ENCODE measurements at places on chromosomes 5 and 9.
A peak's percentile ranks its signal among the peaks of the same experiment; 100 is the strongest.

- DNase-seq = peak; percentile 1
Observed at GRCh38 chr9:10127867-10128266, 484.9 kb downstream of the PTPRD start.

GRCh38 chr9:78011049-78011448 is 20.6 kb downstream of the GNAQ start:
- no peak for DNase-seq

- DNase-seq = no peak
Observed at GRCh38 chr5:165497707-165498106, 1992.3 kb downstream of the MAT2B start.

- DNase-seq = no peak
Observed at GRCh38 chr5:27612161-27612560, 573.8 kb upstream of the CDH9 start.

GRCh38 chr9:114488398-114489129 is 16.7 kb downstream of the WHRN start:
- no peak for DNase-seq

DNA sequence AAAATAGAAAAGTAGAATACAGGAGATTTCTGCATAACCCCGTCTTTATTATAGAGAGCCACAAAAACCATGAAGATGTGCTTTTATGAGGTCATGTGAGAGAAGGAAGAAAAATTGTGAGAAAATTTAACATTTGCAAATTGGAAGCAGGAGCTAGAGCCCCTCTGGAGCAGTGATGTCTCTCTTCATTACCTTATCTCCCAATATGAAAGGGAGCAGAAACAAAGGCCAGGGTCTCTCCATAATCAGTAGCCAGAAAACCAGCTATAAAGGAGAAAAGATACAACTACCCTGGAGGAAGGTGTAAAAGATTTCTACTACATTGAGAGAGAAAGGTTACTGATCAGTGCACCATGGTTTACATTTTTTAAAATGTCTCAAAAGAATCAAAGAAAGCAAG is 53.2 kb upstream of the ITGA1 start:
- DNase-seq = no peak

DNA sequence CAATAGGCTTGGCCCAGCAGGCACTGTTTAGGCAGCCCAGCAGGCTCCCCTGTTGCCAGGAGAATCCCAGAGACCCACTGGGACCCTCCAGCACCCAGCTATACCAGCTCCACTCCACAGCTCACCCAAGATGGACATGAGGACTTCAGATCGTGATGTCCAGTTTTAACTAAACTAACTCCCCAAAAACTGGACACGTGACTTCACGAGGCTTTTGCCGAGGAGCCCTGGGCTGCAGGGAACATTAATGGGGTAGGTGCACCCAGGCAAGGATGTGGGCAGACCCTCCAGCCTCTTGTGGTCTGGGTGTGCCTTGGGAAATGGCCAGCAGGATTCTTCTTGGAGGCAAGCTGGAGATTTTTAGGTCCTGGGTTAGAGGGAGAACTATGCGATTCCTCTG is 8.9 kb upstream of the NKD2 start:
- DNase-seq = no peak

- DNase-seq = no peak
Observed at GRCh38 chr5:111308951-111309350, 84.8 kb downstream of the CAMK4 start.

DNA sequence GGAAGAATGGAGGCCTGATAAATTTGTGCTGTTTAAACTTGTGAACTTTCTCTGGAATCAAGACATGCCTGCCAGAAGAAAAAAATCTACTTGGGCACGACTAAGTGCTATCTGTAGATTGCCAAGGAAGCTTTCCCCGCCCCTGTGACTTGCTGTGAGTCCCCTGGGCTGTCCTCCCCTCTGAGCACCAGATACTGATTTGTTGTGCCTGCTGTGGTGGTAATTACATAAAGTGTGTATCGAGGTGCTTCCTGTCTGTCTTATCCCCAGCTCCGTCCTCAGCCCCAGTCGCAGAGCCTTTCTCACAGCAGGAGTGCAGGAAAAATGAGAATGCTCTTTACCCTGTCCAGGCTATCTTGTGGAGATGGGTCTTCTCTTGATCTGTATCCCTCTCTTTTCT is 53.9 kb downstream of the TRIO start:
- DNase-seq = no peak
